Neural crest cell (in vitro differentiated cells): ENCODE measurements at places on chromosomes 1 and 21.

DNA sequence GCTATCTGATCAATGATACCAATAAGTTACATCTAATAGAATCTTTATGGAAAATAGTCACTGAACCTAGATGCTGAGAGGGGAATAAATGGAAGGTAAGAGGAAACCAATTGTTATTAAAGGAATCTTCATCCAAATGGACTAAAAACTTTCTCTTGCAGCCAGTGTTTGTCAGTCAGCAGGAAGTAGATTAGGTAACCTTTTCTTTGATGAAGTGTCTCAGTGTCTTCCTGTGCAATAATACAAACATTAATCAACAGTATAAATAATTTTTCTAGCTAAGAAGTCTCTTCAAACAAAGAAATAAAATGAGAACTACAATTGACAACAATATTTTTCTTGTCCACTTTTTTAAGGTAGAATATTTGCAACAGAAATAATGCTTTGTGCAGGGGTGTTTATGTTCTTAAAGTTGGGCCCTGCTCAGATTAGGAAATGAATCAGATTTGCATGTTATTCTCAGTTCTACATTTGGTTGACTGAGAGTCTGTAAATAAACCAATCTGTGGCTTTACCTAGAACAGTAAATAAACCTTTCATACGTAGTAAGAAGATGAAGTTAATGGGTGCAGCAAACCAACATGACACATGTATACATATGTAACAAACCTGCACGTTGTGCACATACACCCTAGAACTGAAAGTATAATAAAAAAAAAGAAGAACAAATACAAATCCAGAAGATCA lies 391.4 kb downstream of the MRPL39 start:
- no peak for DNase-seq

GRCh38 chr21:43866659-43867331 lies 1.8 kb downstream of the AGPAT3 start:
- no peak for DNase-seq

DNA sequence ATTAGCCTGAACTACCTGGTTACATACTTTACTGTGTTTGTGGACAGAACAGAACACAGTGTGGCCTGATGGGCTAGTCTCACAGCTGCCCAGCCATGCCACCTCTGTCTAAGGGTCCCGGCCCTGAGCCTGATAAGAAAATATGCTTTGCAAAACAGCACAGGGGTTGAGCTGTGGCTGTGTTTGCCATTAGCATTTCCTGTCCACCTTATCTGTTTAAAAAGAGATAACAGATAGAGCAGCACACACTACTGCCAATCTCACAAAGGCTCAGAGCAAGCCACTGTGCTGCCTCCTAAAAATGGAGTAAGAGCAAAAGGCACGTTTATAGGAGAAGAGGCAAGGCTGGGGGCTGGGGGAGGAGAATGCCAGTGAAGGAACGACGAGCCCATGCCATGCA lies 95.0 kb downstream of the SUSD4 start:
- DNase-seq = no peak

DNA sequence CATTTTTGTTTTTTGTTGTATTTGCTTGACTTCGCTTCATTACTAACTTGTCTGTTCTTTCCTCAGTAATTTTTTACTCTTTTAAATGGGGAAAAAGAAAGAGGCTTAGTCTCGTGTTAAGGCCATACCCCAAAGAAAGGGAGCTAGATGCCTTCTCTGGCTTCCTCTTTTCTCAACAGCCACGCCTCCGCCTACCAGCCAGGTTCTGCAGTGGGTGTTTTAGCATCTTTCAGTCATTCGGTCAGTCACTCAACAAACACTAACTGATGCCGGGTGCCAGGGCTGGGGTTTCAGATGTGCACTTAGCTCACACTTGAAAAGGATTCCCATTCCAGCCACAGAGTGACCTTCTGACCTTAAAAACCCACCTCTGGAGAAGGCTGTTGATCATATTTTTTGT lies 46.3 kb upstream of the VAV3 start:
- DNase-seq = no peak

DNA sequence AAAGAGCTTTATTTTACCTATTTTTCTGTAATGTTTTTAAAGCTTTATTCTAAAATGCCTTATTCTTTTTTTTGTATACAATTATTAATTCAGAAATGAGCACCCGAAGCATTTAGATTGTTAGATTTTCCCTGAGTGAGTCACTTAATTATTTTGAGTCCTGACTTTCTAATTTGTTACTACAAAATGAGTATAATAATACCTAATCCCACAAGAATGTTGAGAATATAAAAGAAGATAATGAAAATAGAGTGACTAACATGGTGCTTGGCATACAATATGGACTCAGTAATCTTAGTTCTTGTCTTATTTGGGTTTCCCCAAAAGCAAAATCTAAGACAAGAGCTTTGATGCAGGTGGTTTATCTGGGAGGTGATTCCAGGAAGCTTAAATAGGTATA lies 142.2 kb downstream of the LHX8 start:
- DNase-seq = no peak
